WTC11 (cell line): ENCODE measurements at places on chromosomes 1 and 21. TPM values are rescaled to one million over a fixed set of nuclear protein-coding genes. Genes with fewer than 3 reads are reported as not detected.

The F13B gene
- total RNA-seq: not detected in 3 replicates

DNA sequence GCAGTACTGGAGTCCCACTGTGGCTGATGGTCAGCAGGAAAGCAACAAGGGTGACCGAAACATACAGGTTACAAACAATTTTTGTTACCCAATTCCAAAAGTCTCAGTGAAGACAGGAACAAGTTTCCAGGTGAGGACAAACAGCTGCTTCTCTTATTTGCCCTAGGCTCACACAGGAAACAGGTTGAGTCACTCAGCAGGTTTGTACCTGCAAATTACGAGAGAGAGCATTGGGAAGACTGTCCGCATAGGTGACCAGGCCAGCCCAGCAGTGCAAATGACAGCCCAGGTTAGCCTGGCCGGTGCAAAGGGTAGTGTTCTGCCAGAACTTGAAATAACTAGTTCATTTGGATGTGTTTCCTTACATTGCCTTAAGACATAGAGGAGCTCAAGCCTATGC, 40.0 kb upstream of the DSCAM start:
- DNase-seq: no peak

- DNase-seq: no peak
Observed at GRCh38 chr1:200755456-200755855, 16.8 kb downstream of the CAMSAP2 start.

- DNase-seq: no peak
Observed at GRCh38 chr1:109485001-109485400, 1.3 kb downstream of the ATXN7L2 start.

- DNase-seq: no peak
Observed at GRCh38 chr1:94272388-94272787, 35.0 kb upstream of the ARHGAP29 start.

GRCh38 chr1:61233121-61233660, 150.8 kb downstream of the NFIA start:
- DNase-seq: no peak

GRCh38 chr1:52413410-52413989, 9.1 kb downstream of the PRPF38A start:
- no peak for DNase-seq

DNA sequence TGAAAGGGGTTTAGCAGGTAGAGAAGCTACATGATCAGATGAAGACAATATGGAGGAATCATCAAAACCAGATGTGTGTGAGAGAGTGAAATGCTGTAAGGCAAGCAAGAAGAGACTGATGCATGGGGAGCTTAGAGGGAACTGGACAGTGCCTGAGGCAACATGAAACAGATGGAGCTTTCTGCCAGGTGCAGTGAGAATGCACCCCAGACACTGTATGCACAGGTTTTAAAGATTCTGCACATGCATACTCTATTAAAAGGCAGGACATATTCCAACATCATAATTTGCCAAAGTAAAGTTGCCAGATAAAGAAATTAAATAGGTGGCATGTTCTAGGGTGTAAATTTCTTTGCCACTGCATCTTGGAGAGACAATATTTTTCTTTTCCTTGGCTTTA, 200.1 kb downstream of the AMY1C start:
- DNase-seq: no peak

GRCh38 chr21:26389971-26390641, 183.0 kb downstream of the CYYR1 start:
- no peak for DNase-seq

DNA sequence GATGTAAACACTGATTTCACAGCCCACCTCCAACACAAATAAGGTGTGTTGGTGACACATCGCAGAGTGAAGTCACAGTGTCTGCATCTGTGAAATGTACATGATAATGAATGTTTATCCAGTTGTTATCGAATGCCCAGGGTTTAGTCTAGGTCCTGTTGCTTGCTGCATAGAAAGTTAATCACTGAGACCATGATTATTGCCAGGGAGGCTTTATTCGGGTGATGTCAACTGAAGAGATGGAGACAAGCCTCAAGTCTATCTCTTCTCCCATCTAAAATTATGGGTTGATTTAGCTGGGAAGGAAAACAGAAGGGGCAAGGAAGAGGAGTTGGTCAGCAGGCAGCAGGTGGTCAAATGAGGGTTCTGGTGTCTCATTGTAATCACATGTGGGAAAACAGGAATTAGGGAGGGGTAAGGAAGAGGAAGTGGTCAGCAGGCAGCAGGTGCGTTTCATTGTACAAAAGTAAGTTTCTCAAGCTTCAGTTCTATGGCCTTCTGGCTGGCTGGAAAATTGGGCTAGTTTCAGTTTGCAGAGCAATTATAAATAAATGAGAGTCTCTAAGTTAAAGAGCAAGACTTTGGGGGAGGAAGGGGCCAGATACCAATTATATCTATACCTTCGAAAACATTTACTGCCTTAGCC, 146.3 kb upstream of the DNAH14 start:
- no peak for DNase-seq

- DNase-seq: no peak
Observed at GRCh38 chr1:82108843-82109242, 308.1 kb downstream of the ADGRL2 start.

DNA sequence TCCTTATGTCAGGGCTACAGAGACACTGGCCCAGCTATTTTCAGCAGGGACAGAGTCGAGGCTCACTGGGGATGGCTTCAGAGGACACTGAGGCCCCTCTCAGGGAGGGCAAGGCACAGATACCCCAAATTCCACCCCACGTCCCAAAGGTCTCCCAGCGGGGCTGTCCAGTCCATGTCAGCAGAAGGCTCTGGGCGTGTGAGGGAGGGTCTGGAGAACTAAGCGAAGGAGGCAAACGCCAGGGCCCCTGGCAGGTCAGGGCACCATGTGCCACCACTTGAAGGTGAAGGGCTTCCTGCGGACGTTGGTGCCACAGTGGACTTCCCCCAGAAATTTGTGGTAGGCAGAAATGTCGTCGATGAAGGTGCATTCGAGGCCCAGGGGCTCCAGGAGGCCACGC, 15.0 kb upstream of the SDHB start:
- no peak for DNase-seq
